ENCODE measurements at places on chromosomes 5 and 9. TPM values are rescaled to one million over a fixed set of nuclear protein-coding genes. Genes with fewer than 3 reads are reported as not detected.

DNA sequence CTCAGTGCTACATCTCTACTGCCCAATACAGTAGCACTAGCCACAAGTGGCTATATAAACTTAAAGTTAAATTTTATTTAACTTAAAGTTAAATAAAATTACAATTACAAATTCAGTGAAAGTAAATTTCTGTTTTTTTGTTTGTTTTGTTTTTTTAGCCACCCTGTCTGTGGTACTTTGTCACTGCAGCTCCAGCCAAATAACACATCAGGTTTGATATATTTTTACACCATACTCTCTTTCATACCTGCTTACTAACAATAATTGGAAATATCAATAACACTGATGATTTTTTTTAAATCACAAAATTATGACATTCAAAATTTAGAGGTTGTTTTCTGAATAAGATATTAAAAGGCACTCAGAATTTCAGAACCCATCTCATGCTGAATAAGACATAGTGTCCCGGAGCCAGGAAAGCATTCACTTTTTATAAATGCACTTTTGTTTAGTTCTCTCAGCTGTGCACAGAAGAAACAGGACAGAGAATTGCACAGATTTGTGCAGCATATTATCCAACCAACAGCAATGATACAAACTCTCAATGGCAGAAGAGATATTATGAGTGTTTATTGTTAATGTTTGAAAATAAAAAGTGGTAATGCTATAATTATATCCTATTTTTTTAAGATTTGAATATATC lies 92.6 kb downstream of the EDIL3 start:
- DNase-seq: no peak

GRCh38 chr5:75551471-75551870 lies 39.8 kb downstream of the POLK start:
- no peak for DNase-seq

GRCh38 chr5:109111680-109112079 lies 298.1 kb downstream of the PJA2 start:
- no peak for DNase-seq

DNA sequence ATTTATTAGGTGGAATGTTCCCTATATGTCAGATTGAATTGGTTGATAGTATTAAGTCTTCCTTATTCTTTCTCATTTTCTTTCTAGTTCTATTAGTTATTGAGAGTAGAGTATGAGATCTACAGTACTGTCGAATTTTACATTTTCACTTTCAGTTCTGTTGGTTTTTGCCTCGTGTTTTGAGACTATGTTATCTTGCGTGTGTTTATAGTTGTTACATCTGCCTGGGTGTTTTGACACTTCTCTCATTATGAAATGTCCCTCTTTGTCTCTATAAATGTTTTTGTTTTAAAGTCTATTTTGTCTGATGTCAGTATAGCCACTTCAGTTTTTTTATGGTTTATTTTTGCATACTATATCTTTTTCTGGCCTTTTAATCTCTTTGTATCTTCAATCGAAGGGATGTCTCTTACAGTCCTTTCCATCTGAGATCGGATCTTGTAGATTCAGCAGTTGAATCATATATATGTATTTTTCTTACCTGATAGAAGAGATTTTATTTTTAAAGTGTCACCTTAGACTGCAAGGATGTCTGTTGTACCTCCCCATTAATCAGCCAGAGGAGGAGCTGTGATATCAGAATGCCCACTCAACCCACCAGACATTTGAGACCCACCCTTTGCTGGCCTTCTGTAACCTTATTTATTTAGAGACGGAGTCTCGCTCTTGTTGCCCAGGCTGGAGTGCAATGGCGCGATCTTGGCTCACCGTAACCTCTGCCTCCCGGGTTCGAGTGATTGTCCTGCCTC lies 20.7 kb downstream of the EHMT1 start:
- no peak for DNase-seq

DNA sequence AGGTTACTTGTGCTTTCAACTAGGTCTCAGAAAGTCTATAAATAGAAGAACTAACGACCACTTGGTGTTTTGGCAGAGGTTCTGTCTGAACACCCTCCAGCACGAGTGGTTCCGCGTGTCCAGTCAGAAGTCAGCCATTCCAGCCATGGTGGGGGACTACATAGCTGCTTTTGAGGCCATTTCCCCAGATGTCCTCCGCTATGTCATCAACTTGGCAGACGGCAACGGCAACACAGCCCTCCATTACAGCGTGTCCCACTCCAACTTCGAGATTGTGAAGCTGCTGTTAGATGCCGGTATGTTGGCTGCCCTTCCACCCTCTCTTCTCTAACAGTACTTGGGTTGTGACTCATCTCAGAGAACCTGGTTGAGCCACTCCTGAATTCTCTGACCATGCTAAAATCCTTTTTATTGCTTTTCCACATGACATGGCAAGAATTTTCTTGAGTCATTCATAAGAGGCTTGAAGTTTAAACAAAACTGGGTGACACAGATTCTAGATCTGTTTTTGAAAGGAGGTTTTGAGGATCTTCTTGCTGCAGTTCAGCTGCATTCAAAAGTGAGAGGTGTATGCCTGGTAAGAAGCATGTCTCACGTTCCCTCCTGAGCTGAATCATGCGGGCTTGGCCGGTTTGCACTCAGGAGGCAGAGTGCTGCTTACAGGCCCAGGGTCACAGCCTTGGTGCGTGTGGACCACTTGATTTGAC lies 103.1 kb upstream of the DMRT1 start:
- no peak for DNase-seq

GRCh38 chr5:75242067-75242466 lies 5.4 kb upstream of the ANKRD31 start:
- no peak for DNase-seq

Gene LCN2
- not detected for total RNA-seq

Gene GPR151
- not detected for total RNA-seq

Gene CCL28
- total RNA-seq: 0.10 TPM

Data from chondrocyte (in vitro differentiated cells).